ENCODE measurements at places on chromosomes 6 and 20. TPM values are rescaled to one million over a fixed set of nuclear protein-coding genes. Genes with fewer than 3 reads are reported as not detected.
A peak's percentile ranks its signal among the peaks of the same experiment; 100 is the strongest.

- no peak overlapping the region for H3K27ac ChIP-seq
- H3K27me3 ChIP-seq = no peaks in the 10 kb centered on the region
- H3K4me3 ChIP-seq = no peak overlapping the region
- H3K36me3 ChIP-seq = no peaks in the 10 kb centered on the region
Observed at GRCh38 chr6:163525926-163526325, 111.4 kb downstream of the QKI start.

DNA sequence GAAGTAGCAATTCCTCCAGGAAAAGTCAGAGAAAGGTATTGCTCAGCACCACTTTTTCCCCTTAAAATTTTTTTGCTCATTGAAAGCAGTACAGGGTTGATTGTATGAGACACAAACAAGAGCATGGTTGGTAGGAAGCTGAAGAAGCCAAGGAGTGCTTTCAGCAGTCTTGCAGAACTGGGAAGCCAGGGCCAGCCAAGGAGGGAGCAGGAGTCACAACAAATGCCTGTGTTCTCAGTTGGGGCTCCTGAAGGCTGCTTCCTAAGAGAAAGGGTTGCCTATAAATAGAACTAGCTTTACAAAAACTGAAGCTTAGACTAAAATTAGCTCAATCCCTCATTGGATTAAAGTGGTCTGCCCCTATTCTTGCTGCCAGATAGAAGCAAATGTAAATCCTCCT is 3.3 kb upstream of the THEMIS start:
- H3K27ac ChIP-seq = no peak overlapping the region
- H3K4me3 ChIP-seq = no peak overlapping the region
- DNase-seq = no peak
- H3K36me3 ChIP-seq = no peaks in the 10 kb centered on the region
- no peaks in the 10 kb centered on the region for H3K27me3 ChIP-seq

GRCh38 chr6:16854986-16855385 is 93.7 kb upstream of the ATXN1 start:
- no peak for DNase-seq
- no peaks in the 10 kb centered on the region for H3K36me3 ChIP-seq
- H3K27me3 ChIP-seq = no peaks in the 10 kb centered on the region
- no peak overlapping the region for H3K27ac ChIP-seq

GRCh38 chr6:42367353-42368011 is 84.2 kb downstream of the TRERF1 start:
- DNase-seq = no peak
- H3K27me3 ChIP-seq = no peaks in the 10 kb centered on the region
- H3K4me3 ChIP-seq = no peak overlapping the region
- peaks cover 3% of the 10 kb centered on the region for H3K4me1 ChIP-seq
- peaks cover 7% of the 10 kb centered on the region for H3K36me3 ChIP-seq
- H3K27ac ChIP-seq = peak overlapping the region; percentile 44

GRCh38 chr20:12110711-12111110 is 193.0 kb downstream of the BTBD3 start:
- no peaks in the 10 kb centered on the region for H3K27me3 ChIP-seq
- DNase-seq = no peak
- H3K27ac ChIP-seq = no peak overlapping the region
- no peak overlapping the region for H3K4me3 ChIP-seq

Gene CST4
- not detected for total RNA-seq

DNA sequence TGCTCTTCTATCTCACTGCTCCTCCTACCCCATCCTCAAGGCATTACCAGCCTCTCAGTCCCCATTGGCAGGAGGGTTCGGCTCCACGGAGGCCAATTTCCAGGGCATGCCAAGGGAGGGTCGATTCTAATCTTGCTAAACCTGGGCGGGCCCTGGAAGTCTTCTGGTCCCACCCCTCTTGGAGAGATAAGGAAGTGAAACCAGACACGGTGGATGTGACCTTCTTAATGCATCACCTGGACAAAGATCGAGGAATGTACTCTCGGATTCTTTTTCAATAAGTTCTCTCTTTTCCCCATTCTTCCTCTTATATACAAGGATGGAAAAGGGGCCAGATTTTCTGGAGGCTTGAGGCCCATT is 112.2 kb upstream of the ARMC2 start:
- H3K4me3 ChIP-seq = no peak overlapping the region
- H3K27ac ChIP-seq = no peak overlapping the region
- DNase-seq = no peak
- H3K4me1 ChIP-seq = peaks cover 6% of the 10 kb centered on the region
- H3K27me3 ChIP-seq = no peaks in the 10 kb centered on the region

GRCh38 chr6:44399991-44400390 is 12.5 kb downstream of the CDC5L start:
- no peak overlapping the region for H3K4me3 ChIP-seq
- H3K4me1 ChIP-seq = peaks cover 22% of the 10 kb centered on the region
- DNase-seq = no peak
- no peak overlapping the region for H3K27ac ChIP-seq
- no peaks in the 10 kb centered on the region for H3K27me3 ChIP-seq

Gene FKBP1C
- total RNA-seq = not detected

Gene OOEP
- total RNA-seq = not detected

DNA sequence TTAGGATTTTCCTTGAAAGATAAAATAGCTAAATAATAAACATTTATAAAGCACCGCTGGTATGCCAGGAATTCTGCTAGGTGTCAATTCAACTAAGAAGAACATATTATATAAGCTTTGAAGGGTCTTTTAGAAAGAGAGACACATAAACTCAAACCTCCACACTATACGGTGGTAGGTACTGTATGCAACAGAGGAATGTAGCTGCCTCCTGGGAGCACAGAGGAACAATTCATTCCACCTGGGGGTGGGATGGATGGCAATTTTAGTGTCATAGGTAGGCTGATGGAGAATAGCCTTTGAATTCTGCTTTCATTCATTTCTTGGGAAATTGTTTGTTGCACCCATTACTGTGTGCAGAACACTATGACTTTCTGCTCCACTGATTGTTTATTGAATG is 447.1 kb upstream of the MAP3K7 start:
- no peak for DNase-seq
- no peaks in the 10 kb centered on the region for H3K27me3 ChIP-seq
- no peak overlapping the region for H3K27ac ChIP-seq
- no peaks in the 10 kb centered on the region for H3K36me3 ChIP-seq
- H3K4me3 ChIP-seq = no peak overlapping the region
- no peaks in the 10 kb centered on the region for H3K4me1 ChIP-seq

DNA sequence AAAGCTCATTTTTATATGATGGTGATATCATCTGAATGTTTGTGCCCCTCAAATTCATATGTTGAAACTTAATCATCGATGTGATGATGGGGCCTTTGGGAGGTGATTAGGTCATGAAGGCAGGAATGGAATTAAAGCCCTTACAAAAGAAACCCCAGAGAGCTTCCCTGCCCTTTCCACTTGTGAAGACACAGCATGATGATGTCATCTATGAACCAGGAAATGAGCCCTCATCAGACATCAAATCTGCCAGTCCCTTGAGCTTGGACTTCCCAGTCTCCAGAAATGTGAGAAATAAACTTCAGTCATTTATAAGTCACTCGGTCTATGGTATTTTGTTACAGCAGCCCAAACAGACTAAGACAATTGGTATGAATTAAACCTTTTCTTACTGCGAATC is 153.1 kb downstream of the MYB start:
- no peak for DNase-seq
- H3K27ac ChIP-seq = no peak overlapping the region
- no peaks in the 10 kb centered on the region for H3K36me3 ChIP-seq
- H3K4me3 ChIP-seq = no peak overlapping the region
- H3K4me1 ChIP-seq = no peaks in the 10 kb centered on the region

Gene HTR1B
- 1.8 TPM for total RNA-seq

- H3K4me3 ChIP-seq = no peak overlapping the region
- no peaks in the 10 kb centered on the region for H3K27me3 ChIP-seq
- DNase-seq = no peak
- H3K36me3 ChIP-seq = no peaks in the 10 kb centered on the region
- no peaks in the 10 kb centered on the region for H3K4me1 ChIP-seq
Observed at GRCh38 chr6:51841626-51842025, 245.8 kb downstream of the PKHD1 start.

- H3K4me1 ChIP-seq = no peaks in the 10 kb centered on the region
- H3K4me3 ChIP-seq = no peak overlapping the region
- no peaks in the 10 kb centered on the region for H3K36me3 ChIP-seq
- no peak overlapping the region for H3K27ac ChIP-seq
Observed at GRCh38 chr20:18276821-18277220, 11.5 kb upstream of the ZNF133 start.

DNA sequence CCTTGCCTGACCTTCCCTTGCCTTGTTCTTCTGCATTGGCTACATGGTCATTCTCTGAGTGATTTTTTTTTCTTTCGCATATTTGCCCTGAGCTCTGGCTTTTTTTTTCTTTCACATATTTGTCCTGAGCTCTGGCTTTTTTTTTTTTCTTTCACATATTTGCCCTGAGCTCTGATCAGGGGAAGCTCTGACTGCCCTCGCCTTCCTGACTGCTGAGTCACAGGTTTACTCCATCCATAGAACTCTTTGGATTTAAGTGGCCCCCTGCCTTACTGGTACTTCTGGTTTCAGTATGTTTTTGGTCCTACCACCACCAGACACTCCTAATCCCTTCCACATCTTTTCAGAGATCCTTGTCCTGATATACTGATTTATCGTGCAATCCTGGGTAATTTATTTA is 201.1 kb downstream of the OGFRL1 start:
- H3K27me3 ChIP-seq = no peaks in the 10 kb centered on the region
- H3K4me3 ChIP-seq = no peak overlapping the region
- no peak for DNase-seq
- no peak overlapping the region for H3K27ac ChIP-seq

GRCh38 chr20:38043512-38044300 is 10.2 kb downstream of the RPRD1B start:
- H3K4me3 ChIP-seq = no peak overlapping the region
- no peaks in the 10 kb centered on the region for H3K36me3 ChIP-seq
- H3K27me3 ChIP-seq = no peaks in the 10 kb centered on the region
- DNase-seq = no peak
- no peak overlapping the region for H3K27ac ChIP-seq

Gene ADGRF1
- total RNA-seq = not detected

Gene NRSN2
- 31.5 TPM for total RNA-seq

DNA sequence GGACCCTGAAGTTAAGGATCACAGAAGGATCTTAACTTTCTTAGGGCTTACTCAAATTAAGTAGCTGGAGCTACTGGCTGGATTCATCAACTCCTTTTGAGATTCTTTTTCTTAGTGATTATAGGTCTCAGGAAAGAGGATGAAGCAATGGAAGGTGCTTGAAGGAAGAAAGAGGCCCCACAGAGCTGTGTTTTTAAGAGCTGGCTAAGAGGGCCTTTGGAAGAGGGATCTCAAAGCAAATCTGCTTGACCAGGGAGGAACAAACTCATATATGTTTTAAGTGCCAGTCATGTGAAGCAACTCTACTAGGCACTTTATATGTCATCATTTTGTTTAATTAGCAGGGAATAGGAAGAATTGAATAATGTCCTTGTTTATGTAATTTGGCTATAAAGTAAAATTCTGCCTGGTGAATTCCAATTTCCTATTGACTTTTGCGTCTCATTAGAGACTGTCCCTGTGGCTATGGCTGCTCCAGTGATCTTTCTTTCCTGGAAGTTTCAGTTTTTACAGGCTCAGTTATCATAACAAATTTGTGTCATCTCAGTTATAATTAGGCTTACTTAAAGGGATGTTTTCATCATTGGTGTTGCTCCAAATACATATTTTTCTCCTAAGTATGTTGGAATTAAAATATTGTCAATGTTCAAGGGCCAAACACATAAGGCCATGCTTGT is 222.8 kb upstream of the CITED2 start:
- DNase-seq = no peak
- no peaks in the 10 kb centered on the region for H3K36me3 ChIP-seq
- H3K4me1 ChIP-seq = peaks cover 10% of the 10 kb centered on the region
- no peak overlapping the region for H3K4me3 ChIP-seq

- no peaks in the 10 kb centered on the region for H3K36me3 ChIP-seq
- H3K4me3 ChIP-seq = no peak overlapping the region
- H3K4me1 ChIP-seq = no peaks in the 10 kb centered on the region
- no peak for DNase-seq
- no peak overlapping the region for H3K27ac ChIP-seq
- no peaks in the 10 kb centered on the region for H3K27me3 ChIP-seq
Observed at GRCh38 chr6:134626086-134626485, 308.2 kb upstream of the SGK1 start.

Gene AVP
- total RNA-seq = not detected

GRCh38 chr6:109174916-109175315 is 79.6 kb downstream of the CEP57L1 start:
- H3K4me1 ChIP-seq = no peaks in the 10 kb centered on the region
- H3K36me3 ChIP-seq = no peaks in the 10 kb centered on the region
- no peak overlapping the region for H3K27ac ChIP-seq
- DNase-seq = no peak

DNA sequence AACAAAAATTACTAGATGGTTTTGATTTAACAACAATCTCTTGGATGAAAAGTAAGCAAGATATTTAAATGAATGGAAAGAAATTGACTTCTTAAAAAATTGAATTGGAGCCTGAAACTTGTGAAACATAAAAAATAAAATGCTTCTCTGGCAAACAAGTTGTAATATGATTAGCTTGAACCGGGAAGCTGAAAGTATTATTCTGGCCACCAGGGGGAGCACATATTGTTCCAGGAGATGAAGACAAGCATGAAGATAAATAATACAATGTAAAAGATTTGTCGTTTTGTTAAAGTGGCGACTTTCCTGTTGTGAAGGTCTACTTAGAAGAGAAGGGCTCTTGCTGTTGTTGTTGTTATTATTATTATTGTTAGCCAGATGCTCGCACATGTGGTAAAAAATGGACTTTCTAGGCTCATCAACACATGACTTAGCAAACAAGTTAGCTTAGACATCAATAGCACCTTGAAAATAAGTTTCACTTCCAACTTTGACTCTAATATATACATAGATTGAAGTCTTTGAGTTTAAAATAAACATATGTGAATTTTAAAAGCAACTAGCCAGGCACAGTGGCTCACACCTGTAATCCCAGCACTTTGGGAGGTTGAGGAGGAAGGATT is 14.2 kb downstream of the PAX1 start:
- H3K27me3 ChIP-seq = peaks cover 31% of the 10 kb centered on the region
- DNase-seq = peak; percentile 92
- no peak overlapping the region for H3K27ac ChIP-seq
- no peak overlapping the region for H3K4me3 ChIP-seq
- H3K4me1 ChIP-seq = no peaks in the 10 kb centered on the region
- no peaks in the 10 kb centered on the region for H3K36me3 ChIP-seq

Gene TTLL9
- total RNA-seq = 2.8 TPM

DNA sequence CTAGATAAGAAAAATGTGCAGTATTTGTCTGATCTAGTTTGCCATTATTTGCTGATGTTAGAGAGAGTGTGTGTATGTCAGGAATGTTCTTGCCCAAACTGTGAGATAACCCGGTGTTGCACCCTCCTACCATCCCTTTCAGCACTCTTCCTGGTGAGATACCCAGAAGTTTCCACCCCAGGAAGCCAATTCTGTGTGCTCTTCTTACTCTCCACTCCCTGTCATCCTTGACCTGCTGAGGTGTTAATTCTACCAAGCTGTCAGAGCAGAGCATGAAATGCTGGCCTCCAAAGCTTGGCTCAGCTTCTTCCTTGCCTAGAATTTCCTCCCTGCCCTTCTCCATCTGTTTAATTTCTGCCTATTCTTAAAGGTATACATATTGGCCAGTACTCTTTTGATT is 237.3 kb upstream of the CNR1 start:
- H3K27ac ChIP-seq = no peak overlapping the region
- no peak for DNase-seq
- H3K36me3 ChIP-seq = no peaks in the 10 kb centered on the region
- H3K4me3 ChIP-seq = no peak overlapping the region
- no peaks in the 10 kb centered on the region for H3K4me1 ChIP-seq

Gene TSBP1
- not detected for total RNA-seq

GRCh38 chr6:163750431-163751031 is 336.0 kb downstream of the QKI start:
- H3K27me3 ChIP-seq = no peaks in the 10 kb centered on the region
- no peak overlapping the region for H3K4me3 ChIP-seq
- no peaks in the 10 kb centered on the region for H3K36me3 ChIP-seq
- H3K27ac ChIP-seq = no peak overlapping the region
- peaks cover 6% of the 10 kb centered on the region for H3K4me1 ChIP-seq

Gene TREM1
- 1.5 TPM for total RNA-seq
